ENCODE measurements at places on chromosomes 3 and 15.

DNA sequence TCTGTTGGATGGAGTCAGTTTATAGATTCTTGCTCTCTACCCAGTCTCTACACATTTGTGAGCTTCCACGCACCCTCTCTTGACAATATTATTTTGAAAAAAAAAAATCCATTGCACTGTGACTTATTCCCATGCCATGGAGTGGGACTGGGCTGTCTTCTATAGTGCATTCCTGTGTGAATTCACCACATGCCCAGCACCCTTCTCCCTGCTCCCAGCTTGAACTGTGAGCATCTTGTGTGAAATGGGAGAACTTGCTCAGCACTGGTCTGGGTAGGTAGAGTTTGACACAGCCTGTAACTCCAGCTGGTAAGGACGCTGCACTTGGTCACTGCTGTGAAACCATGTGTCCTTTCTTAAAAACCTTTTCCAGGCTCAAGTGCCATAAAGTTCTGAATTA lies 91.9 kb downstream of the ARNT2 start:
- no peak for DNase-seq

DNA sequence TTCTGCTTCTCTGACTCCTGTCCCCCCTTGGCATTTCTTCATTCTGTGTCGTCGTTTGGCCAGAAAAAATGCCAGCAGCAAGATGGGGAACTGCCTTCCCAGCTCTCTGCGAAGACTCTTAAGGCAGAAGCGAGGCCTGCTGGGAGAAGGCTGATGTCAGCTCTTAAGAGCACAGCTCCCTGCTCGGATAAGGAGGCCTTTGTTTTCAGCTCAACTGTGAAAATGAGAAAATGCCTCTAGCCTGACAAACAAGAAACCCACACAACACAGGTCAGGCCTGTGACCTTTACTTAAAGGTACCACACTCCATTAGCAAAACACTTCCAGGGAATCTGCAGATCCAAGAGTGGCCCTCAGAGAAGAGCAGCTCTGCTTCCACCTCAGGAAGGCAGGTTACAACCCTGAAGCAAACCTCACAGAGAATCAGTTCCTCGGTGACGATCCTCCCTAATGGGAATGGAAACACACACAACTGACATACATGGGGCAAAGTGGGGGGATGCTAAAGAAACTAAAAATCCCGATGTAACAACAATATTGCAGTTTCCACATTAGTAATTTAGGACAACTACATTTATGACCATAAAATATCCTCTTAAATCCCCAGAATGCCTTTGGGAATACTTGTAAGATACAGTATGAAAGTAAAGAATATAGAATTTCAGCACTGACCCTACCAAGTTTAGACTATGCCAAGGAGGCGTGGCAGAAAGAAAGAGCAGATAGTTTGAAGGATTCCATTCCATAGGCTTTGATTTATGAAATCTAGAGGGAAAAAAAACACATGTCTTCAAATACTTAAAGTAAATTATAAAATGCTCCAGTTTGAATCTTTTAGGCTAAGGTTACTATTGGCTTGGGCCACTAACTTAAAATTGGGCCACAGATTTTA lies 52.1 kb downstream of the VGLL4 start:
- no peak for DNase-seq

- no peak for DNase-seq
These were observed 313.4 kb upstream of the STT3B start for GRCh38 chr3:31219131-31219843.

DNA sequence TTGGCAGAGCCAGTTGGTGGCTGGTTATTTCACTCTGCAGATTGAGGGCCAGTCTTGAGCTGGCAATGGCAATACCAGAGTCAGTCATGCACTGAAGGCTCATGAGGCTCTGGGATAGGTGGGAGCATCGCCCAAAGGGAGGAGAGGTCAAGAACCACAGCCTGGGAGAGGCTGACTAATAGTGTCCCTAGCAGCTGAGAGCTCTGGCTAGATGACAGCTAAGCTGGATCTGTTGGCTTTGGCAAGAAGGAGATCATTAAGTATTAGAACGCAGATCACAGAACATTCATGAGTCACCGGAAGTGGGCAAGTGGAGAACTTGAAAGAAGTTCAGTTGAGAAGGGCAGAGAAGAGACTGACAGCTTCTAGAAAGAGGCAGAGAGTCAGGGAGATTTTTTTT lies 521.1 kb downstream of the NR2F2 start:
- no peak for DNase-seq

DNA sequence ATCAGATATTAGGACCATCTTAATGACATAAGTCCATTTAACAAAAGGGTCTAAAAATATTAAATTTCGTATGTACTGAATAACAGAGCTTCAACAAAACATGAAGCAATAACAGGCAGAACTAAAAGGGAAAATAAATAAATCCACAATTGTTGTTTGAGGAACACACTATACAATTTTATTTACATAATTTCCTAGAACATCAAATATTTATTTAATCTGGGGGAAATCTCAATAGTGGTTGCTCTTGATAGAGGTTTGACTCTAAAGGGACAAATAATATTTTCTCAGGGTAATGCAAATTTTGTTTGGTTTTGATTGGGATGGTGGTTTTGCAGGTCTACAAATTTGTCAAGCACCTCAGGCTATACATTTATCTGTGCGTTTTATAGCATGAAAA lies 90.3 kb downstream of the BCHE start:
- no peak for DNase-seq

GRCh38 chr15:80946576-80946975 lies 43.0 kb downstream of the MESD start:
- no peak for DNase-seq

- no peak for DNase-seq
These were observed 80.7 kb downstream of the TIGIT start for GRCh38 chr3:114374433-114374990.

DNA sequence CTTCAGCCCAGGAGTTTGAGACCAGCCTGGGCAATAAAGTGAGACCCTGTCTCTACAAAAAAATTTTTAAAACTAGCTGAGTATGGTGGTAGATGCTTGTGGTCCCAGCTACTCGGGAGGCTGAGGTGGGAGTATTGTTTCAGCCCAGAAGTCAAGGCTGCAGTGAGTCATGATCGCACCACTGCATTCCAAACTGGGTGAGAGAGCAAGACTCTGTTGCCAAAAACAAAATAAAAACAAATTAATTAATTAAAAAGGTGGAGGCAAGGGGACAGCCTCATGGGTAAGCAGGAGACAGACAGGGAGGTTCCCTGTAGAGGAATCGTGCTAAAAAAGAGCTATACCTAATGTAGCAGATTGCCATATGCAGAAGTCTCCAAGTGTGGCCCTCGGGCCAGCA lies 12.6 kb downstream of the HAPLN3 start:
- DNase-seq: no peak

DNA sequence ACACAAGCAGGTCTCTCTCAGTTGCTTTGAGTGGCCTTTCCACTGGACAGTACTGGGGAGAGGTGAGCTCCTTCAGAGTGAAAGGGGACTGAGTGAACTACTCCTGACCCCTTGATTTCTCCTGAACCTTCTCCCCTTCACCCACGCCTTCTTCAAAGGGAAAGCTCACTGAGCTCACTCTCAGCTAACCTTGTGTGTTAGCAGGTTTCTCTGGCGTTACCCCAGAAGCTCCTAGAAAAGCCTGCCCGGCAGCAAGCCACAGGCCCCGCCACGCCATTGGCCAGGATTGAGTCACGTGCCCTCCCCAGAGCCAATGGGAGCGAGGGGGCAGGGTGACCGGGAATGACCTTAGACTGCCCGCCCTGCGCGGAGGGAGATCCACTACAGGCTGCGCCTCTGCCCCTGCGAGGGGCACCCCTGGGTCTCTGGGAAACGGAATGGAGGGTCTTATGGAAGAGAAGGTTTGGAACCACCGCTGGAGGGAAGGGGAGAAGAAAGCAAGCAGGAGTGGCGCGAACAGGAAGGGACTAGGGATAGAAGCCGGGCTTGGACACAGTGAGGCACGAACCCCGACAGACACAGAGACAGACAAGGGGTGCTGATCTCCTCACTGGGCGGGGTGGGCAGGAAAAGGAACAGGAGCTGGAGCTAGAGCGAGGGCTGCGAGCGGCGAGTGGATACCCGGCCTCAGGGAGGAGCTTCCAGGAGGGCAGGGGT lies 17.4 kb upstream of the CLK3 start:
- peak; percentile 57 for DNase-seq

GRCh38 chr15:83514584-83514983 lies 67.4 kb downstream of the SH3GL3 start:
- DNase-seq: no peak

- DNase-seq: no peak
These were observed 290.9 kb downstream of the OCA2 start for GRCh38 chr15:27808182-27808581.

DNA sequence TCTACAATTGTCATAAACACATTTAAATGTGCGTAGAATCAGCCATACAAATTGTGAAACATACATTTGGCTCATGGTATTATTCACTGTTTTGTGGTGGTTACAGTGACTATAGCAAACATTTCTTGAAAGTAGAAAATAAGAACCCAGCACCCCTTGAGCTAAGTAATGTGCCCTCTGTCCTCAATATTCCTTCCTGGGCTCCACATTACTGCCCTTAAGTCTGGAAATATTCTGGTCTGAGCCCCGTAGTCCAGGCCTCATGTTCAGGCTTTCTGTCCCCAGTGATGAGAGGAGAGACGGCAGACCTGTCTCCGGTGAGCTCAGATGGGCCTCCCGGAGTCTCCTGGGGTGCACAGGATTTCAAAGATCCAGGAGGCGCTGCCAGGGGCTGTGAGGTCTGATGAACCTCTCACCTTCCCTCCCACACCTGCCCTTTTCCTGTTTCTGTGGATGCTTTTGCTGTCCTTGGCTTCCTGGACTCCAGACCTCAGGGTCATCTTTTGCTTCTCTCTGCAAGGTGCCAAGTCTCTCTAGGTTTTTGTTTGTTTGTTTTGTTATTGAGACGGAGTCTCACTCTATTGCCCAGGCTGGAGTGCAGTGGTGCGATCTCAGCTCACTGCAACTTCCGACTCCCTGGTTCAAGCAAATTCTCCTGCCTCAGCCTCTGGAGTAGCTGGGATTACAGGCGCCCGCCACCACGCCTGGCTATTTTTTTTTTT lies 8.8 kb upstream of the MUC20 start:
- DNase-seq: no peak

GRCh38 chr15:92914768-92915221 lies 14.7 kb downstream of the CHD2 start:
- no peak for DNase-seq

GRCh38 chr3:58564054-58564453 lies 13.1 kb downstream of the FAM107A start:
- DNase-seq: no peak

GRCh38 chr3:25728101-25728500 lies 55.1 kb downstream of the NGLY1 start:
- DNase-seq: no peak

- no peak for DNase-seq
These were observed 18.4 kb downstream of the ANKDD1A start for GRCh38 chr15:64930019-64930652.

DNA sequence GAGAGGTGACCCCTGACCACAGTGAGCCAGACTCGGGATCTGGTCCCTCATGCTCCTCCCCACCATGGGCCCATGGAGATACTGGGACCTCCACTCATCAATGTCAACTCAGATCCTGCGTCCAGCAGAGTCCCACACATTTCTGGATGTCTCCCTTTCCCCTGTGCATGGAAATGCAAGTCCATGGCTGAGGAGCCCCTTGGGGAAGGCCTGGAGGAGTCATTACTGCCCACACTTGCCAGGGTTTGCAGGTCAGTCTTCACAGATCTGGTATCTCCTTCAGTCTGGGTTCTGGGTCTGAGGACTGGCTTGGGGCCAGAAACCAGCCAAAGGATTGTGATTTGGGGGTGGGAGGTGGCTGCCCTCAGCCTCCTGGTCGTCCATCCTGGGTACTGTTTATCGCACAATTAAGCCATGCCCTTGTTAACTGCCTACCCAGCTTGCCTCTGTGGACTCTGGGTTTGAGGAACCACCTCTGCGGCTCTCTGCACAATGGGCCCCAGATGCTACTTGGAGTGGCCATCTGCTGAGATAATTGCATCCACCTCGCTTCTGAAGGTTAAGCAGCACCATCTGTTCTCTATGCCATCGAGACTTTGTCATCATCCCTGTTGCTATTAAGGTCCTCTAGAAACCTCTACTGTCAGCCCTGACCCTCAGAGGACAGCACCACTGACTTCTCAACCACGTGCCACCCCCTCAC lies 49.9 kb upstream of the KLF13 start:
- DNase-seq: no peak

DNA sequence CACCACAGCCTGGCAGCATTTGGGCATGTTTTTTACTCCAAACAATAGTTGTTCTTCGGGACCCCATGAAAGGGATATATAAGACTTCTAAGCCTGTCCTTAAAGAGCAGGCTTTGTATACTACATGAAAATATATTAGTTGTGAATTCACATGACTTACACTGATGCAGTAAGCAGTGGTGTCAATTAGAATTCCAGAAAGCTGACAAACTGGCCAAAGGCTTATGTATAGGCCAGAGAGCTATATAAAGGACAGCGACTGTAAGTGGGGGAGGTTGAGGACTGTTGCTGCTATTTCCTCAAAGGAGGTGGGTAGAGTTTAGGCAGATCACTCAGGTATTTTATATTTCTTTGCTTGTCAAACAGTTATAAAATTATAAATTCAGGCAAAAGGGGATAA lies 24.8 kb downstream of the KPNA4 start:
- DNase-seq: no peak

- no peak for DNase-seq
These were observed 1.9 kb downstream of the VGLL3 start for GRCh38 chr3:86989006-86989405.

- no peak for DNase-seq
These were observed 83.8 kb downstream of the ASB7 start for GRCh38 chr15:100686021-100686724.

GRCh38 chr15:52879904-52880303 lies 89.8 kb upstream of the ONECUT1 start:
- no peak for DNase-seq

DNA sequence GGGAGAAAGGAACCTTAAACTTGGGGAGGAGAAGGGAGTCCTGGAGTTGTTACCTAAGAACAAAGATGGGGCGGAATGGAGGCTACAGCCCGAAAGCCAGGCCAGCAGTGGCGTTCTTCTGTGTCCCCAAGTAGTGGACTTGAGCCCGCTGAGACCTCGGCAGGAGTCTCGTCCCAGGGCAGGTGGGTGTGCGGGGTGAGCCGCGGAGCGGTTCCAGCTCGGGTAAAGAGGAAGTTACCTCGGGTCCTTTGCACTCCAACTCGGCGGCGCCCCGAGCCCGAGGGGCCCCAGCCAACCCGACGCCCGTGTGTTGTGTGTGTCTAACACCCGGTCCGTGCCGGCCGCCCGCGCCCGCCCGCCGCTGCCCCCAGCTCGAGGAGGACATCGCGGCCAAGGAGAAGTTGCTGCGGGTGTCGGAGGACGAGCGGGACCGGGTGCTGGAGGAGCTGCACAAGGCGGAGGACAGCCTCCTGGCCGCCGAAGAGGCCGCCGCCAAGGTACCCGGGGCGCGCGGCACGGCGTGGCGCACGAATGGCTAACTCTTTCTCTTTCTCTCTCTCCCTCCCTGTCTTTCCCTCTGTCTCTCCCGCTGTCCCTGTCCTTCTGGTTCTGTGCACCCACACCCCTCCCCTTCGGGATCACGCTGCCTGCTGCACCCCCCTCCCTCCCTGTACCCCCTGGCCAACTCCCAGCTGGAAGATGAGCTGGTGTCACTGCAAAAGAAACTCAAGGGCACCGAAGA lies 959 bp downstream of the TPM1 start:
- peak; percentile 28 for DNase-seq

GRCh38 chr3:189908646-189909045 lies 212.1 kb downstream of the P3H2 start:
- no peak for DNase-seq
